Mesothelial cell of epicardium (in vitro differentiated cells): ENCODE measurements at places on chromosomes 4 and X. TPM values are rescaled to one million over a fixed set of nuclear protein-coding genes. Genes with fewer than 3 reads are reported as not detected.

GRCh38 chr4:144340931-144341330 is 200.4 kb upstream of the GYPA start:
- no peak for DNase-seq

DNA sequence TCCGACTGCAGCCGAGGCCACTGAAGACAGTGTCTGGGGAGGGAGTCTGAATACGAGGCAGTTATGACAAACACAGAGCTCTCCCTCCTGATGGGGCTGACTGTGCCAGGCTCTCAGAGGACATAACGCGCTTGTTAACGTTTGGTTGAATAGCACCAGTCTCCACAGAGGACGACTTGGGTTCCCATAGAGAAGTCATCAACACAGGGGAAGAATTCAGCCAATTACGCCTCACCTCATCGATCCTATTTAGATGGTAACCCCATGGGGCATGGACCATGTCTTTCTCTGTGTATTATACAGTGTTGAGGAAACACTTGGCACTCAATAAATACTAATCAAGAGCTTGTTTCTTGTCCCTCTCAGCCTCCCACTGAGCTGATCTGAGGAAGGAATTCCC is 642.6 kb upstream of the LCORL start:
- DNase-seq, result no peak

GRCh38 chr4:152684007-152684406 is 4.2 kb upstream of the TMEM154 start:
- no peak for DNase-seq

GRCh38 chrX:46376246-46376885 is 168.9 kb downstream of the ZNF674 start:
- DNase-seq, result no peak

- no peak for DNase-seq
Measured at GRCh38 chr4:176508780-176509331, 189.1 kb downstream of the SPCS3 start.

- no peak for DNase-seq
Measured at GRCh38 chrX:30414144-30414543, 105.0 kb upstream of the NR0B1 start.

- DNase-seq, result no peak
Measured at GRCh38 chr4:161247831-161248230, 916.0 kb downstream of the FSTL5 start.

GRCh38 chrX:109831326-109831985 is 98.4 kb upstream of the ACSL4 start:
- DNase-seq, result no peak

- DNase-seq, result no peak
Measured at GRCh38 chr4:126727461-126727860, 905.3 kb upstream of the INTU start.

- no peak for DNase-seq
Measured at GRCh38 chr4:80017125-80017854, 55.7 kb downstream of the ANTXR2 start.

DNA sequence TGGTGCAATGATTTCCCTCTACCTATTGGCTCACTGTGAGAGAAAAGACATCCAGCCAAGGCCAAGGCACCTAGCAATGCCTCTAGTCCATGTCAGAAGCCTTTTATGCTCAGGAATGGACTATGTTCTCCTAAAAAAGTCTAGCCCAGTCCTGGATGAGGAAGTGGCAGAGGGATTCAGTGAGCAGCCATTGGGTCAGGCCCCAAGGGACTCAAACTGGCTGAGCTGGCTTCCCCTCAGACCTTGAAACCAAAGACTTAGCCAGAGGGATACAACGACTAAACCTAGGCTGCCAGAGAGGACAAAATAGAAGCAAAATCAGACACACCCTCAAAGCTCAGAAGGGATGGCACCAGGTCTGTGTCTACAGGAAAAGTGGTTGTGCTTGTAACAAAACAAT is 49.1 kb downstream of the ARHGEF9 start:
- DNase-seq, result no peak

DNA sequence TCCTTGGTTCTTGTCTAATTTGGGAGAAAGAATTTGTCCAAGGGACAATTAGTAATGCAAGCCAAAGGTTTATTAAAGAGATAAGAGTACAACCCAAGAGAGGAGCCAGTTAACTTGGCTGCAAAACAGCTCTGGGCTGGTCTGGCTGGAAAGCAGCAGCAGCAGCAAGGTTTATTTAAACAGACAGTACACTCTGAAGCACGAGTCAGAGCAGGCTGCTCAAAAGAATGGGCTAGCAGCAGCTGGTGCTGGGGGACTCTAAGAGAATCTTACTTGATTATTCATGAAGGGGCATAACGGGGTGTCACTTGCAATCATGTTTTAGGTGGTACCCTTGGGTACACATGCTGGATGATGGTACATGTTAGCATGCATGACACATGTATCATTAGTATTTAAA is 17.1 kb upstream of the CT47C1 start:
- DNase-seq, result no peak

DNA sequence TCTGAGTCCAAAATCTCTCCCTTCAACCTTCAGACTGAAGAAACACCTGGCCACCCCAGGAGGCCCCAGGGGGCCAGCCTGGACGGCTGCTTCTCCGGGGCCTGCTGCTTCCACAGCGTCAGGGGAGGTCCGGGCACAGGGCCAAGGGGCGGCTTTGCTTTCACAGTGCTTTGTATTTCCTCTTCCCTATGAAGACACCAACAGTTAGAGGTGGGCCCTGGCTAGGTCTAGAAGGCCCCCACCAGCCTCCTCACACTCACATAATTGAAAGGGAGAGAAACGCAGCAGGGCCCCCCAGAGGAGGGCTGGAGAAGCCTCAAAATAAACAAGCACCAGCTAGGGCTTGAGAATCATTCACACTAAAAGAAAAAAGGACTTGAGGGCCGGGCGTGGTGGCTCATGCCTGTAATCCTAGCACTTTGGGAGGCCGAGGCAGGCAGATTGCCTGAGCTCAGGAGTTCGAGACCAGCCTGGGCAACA is 17.8 kb downstream of the SCD5 start:
- DNase-seq, result peak; percentile 77

- DNase-seq, result no peak
Measured at GRCh38 chr4:7050481-7051143, 7.4 kb downstream of the TADA2B start.

GRCh38 chr4:183962419-183962818 is 57.3 kb downstream of the STOX2 start:
- DNase-seq, result no peak

DNA sequence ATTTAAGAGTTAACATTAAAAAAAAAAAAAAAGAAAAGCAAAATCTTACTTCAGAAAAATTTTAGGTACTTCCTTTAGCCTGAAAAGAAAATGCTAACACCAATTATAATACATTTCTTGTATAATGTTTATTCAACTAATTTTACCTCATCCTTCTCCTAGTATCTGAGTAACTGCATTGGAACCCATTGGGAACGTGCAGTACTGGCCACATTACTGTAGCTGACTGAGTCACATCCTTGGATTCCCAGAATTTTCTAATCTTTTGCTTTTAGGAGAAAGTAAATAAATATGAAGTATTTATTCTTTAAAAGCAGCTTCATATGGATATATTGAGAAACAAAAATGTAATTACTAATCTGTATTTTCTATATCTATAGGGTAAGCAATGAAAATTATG is 82.6 kb upstream of the SLITRK2 start:
- DNase-seq, result no peak

DNA sequence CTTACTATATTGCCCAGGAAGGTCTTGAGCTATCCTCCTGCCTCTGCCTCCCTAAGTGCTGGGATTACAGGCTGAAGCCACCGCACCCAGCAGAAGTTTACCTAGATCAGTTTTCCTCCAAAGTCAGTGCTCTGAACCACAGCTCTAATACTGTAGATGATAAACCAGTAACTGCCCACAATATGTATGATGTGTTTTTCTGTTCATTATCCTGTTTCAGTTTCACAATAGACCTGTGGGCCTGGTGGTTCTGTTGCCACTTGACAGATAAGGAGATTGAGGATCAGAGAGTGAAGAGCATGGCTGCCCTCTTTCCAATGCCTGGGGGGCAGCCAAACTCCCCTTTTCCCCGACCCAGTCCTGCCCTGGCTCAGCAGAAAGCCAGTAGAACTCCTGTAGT is 87.0 kb downstream of the EFNB1 start:
- DNase-seq, result no peak

GRCh38 chr4:57040510-57040909 is 61.8 kb downstream of the POLR2B start:
- DNase-seq, result no peak

- DNase-seq, result no peak
Measured at GRCh38 chr4:140754918-140755773, 1.0 kb downstream of the TBC1D9 start.

GRCh38 chr4:78557841-78558240 is 6.3 kb downstream of the ANXA3 start:
- DNase-seq, result no peak

- no peak for DNase-seq
Measured at GRCh38 chr4:5142726-5143125, 91.4 kb downstream of the STK32B start.

- DNase-seq, result no peak
Measured at GRCh38 chr4:103400405-103400804, 202.3 kb upstream of the CENPE start.

- DNase-seq, result no peak
Measured at GRCh38 chrX:50942471-50942870, 31.9 kb downstream of the BMP15 start.

DNA sequence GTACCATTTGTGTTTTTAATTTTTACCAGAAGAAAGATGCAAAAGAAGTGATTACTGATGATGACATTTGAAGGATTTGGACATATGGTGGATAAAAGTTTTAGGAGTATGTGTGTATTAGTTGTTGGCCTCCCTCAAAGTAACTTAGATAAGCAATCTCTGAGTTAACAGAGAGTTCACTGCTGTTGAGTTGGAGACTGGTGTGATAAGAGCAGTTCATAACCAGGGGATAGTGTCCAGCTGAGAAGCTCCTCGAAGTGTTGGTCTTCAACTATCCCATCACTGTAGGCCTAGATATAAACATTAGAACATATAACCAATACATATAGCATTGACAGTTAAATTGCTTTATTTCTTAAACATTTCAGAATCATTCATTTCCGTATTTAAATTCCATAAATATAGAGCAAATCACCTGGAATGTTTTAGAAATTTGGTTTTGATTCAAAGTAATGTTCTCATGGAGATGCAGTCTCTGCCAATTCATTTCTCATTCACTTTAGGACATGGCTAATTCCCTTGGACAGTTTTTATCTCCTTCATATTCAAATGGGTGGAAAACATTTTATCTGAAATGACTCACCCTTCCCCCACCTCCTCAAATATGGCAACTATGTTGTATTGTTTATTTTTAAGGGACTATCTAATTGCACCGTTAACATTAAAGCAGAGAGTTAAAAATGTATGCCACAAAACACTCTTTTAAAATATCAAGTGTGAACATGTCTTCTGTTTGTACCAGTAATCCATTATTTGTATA is 136.8 kb upstream of the SLC4A4 start:
- no peak for DNase-seq

DNA sequence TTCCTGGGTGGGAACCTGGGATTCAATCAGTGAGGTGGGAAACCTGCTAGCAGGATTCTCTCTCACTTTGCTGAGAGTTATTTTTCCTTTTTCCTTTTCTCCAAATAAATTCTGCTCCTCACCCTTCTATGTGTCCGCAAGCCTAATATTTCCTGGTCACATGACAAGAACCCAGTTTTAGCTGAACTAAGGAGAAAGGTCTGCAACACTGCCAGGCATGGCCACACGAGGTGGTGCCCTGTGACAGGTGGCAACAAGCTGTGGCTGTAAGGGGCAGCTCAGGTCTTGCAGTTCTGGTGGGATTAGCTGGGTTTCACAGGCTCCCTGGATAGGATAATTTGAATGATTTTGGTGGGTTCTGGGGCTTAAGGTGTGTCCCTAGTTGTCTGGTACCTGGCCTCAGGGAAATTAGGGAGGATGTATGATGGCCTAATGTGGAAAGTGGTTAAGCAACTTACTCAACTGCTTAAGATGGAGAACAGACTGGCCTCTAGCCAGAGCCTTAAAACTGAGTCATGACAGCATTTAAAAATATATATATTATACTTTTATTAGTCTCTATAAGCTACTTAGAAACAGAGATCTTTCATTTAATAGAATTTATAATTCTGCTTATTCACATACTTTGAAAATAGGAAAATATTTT is 215.0 kb downstream of the IL15 start:
- no peak for DNase-seq

DNA sequence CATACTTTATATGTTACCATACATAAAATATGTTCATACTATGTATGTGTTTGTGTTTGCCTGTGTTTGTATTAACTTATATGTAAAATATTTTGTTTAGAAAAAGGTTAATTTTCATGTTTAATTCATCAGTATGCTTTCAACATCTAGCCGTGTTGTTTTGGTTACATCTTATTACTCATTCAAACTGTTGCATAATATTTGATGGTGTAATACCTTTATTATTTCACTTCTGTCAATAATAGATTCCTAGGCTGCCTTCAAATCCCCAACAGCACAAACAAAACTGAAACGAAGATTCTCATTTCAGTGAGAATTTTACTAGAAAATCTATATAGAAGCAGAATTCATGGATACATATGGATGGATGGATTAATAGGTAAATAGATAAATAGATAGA is 462.3 kb upstream of the ADGRL3 start:
- DNase-seq, result no peak

- peak; percentile 21 for DNase-seq
Measured at GRCh38 chrX:341541-342101, 23.0 kb upstream of the GTPBP6 start.

GRCh38 chr4:148330161-148330560 is 112.1 kb downstream of the NR3C2 start:
- DNase-seq, result no peak

GRCh38 chrX:39910651-39911050 is 187.1 kb downstream of the BCOR start:
- DNase-seq, result no peak

GRCh38 chrX:102902355-102902754 is 34.7 kb upstream of the RAB40AL start:
- DNase-seq, result no peak

The TLL1 gene
- 1.2 to 1.8 TPM (median 1.5 TPM) in 3 replicates for total RNA-seq

The KDM5C gene
- 128 to 134 TPM (median 128 TPM) in 3 replicates for total RNA-seq

The PGAM4 gene
- total RNA-seq, result not detected in 3 replicates

The PABPC1L2A gene
- not detected in 3 replicates for total RNA-seq

The ARR3 gene
- total RNA-seq, result not detected in 3 replicates

The EIF2S3 gene
- 460 to 475 TPM (median 474 TPM) in 3 replicates for total RNA-seq

The GAGE1 gene
- not detected in 3 replicates for total RNA-seq

The MAP9 gene
- total RNA-seq, result 20.6 to 22.4 TPM (median 21.2 TPM) in 3 replicates

The PAGE4 gene
- 0.60 to 0.67 TPM in 2 of 3 replicates, not detected in the other for total RNA-seq

The ARSJ gene
- total RNA-seq, result 3.1 to 3.8 TPM (median 3.3 TPM) in 3 replicates

The FSTL5 gene
- total RNA-seq, result 0.04 to 0.16 TPM (median 0.09 TPM) in 3 replicates

The IL13RA1 gene
- 24.3 to 24.7 TPM (median 24.5 TPM) in 3 replicates for total RNA-seq

The GPR50 gene
- total RNA-seq, result 0.25 to 0.65 TPM (median 0.64 TPM) in 3 replicates

The CFAP299 gene
- total RNA-seq, result 0.22 TPM in 1 of 3 replicates, not detected in the others

The SGCB gene
- 27.9 to 30.4 TPM (median 30.2 TPM) in 3 replicates for total RNA-seq

The PRICKLE3 gene
- 11.9 to 13.5 TPM (median 13.4 TPM) in 3 replicates for total RNA-seq

The CSAG1 gene
- not detected in 3 replicates for total RNA-seq
